Suppressor macrophage (primary cell): ENCODE measurements at places on chromosomes 16 and 17.

DNA sequence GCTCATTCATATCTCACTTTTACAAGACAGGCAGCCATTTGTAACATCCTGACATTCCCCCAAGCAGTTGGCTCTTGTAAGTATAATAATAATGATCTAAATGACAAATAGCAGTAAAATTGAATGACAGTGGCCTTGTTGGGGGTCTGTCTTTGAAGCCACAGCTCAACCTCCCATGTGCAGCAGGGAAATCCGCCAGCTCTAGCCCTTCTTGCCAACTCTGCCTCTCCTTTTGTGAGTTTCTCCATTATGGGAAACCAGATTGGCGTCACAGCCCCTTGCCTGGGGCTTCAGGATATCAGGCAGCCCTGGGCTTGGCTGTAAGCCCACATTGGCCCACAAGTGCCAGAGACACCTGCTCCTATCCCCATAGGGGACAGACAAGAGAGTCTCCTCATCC lies 70.4 kb upstream of the CACNG5 start:
- no peak for DNase-seq

GRCh38 chr17:40480501-40481003 lies 20.9 kb downstream of the TNS4 start:
- DNase-seq: peak; percentile 23

GRCh38 chr17:39134878-39135277 lies 16.6 kb downstream of the PLXDC1 start:
- DNase-seq: no peak

DNA sequence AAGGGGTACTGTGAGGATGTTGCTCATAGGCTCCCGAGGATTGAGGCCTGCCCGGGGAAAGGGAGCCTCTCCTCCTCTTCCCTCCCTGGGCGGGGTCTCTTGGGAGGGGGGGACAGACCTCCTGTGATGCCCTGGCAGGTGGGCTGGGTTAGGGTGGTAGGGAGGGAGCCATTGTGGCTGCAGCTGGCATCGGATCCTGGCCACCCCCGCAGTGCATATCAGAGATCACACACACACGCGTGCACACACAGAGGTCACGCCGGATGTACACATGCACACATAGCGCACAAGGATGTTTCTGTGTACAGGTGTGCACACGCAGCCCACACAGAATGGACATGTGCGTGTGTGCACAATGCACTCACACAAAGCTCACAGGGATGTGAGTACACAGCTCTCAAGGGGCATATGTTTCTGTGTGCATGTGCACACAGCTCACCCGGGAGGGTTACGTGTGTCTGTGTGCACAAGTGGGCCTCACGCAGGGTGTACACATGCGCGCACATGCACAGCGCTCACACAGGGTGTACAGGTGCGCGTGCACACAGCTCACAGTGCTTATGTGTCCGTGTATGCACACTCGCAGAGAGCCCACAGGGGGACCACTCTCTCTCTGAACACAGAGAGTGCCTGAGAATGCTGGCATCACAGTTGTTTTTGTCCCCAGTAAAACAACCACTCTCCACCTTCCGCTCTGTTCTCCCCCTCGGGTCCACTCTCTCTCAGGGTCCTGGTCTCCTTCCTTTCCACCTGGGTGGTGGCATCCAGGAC lies 2.4 kb downstream of the GJD3 start:
- no peak for DNase-seq

DNA sequence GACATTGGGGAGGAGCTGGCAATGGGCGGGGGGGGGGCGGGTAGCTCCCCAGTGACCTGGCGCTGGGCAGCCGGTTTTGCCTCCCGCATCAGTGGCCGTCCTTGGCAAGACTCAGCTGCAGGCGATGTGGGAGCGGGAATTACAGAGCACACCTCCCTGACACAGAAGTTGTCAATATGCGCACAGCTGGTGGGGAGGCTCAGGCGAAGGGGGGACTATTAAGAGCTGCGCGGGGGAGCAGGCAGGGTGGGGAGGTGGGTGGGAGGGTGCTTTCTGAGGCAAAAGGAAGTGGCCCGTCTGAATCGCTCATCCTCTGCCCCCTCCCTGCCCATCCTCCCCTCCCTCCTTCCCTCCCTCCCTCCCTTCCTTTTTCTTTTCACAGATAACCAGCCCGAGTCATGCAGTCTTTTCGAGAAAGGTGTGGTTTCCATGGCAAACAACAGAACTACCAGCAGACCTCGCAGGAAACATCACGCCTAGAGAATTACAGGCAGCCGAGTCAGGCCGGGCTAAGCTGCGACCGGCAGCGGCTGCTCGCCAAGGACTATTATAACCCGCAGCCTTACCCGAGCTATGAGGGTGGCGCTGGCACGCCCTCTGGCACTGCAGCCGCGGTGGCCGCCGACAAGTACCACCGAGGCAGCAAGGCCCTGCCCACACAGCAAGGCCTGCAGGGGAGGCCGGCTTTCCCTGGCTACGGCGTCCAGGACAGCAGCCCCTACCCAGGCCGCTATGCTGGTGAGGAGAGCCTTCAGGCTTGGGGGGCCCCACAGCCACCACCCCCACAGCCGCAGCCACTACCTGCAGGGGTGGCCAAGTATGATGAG lies 44.0 kb downstream of the SREBF1 start:
- DNase-seq: peak; percentile 6

DNA sequence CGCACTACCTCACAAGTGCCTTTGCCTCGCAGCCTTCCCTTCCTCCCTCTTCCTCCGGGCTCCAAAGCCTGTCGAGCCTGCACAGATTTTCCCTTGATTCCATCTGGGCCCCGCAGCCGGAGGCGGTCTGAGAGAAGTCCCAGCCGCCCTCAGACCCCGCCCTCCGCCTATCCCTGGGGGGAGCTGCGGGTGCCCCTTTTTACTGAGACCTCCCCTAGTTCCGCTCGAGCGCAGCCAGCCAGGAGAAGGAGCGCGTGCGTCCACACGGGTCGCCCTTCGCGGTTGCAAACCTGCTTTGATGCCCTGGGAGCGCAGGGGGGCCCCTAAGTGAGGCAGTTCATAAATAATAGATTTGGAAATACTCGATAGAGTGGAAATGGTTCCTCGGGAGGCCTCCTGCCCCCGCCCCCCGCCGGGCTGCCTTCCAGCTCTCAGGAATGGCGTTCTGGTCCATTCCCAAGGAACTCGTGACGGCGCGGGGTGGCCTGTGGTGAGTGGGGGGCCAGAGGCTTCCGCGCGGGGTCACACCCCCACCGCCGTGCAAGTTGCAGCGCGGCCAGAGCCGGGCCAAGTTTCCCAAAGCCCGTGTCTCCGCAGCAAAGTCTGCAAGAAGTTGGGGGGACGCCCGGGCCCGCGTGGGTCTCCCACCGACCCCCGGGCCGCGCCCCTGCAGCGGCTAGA lies 610 bp downstream of the C16orf74 start:
- DNase-seq: peak; percentile 31

DNA sequence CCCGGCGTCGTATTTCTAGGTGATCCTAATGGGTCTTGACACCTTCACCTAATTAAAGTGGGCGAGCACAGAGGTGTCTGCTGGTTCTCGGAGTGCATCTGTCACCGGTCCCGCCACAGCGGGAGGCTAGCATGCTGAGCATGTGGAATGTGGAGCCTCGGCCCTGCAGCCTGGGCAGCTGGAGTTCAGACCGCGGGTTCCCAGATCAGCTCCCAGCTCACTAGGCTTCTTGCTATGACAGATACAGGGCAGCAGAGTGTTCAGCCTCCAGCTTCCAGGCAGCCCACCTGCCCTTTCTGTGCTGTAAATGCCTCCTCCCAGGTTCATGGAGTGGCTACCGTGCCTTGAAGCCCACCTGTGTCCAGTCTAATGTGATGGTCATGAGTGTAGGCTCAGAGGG lies 166.7 kb downstream of the CPPED1 start:
- DNase-seq: no peak

GRCh38 chr17:68033636-68034451 lies 1.7 kb upstream of the KPNA2 start:
- no peak for DNase-seq

DNA sequence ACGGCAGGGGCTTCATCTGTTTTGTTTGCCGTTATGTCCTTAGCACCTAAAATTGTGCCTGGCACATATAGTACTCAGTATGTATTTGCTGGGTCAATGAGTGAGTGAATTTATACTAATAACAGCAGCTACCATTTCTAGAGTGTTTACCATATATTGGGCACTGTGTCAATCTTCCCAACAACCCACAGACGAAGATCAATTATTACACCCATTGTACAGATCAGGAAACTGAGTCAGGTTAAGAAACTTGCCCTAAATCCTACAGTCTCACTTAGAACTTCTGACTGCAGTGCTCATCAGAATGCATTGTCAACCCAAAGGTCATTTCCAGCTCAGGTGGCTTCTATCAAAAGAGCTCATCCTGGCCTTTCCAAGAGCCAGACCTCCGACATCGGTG lies 44.5 kb upstream of the MEOX1 start:
- no peak for DNase-seq

DNA sequence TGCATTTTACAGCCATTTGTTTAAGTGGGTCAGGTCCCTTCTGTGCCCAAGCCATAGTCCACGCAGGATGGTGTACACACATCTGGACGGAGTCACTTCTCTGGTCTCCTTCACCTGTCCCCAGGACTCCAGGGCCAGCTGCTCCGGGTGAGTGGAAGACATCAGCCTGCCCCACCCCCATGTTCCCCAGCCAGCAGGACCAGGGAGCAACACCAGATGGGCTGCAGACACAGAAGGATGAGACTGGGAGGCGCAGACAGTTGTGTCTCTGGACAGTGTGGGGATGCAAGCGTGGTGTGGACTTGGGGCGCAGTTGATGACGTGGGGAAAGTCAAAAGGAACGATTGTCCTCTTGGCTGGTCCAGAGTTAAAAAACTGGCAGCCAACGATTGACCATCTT lies 24.6 kb upstream of the WFDC1 start:
- no peak for DNase-seq

DNA sequence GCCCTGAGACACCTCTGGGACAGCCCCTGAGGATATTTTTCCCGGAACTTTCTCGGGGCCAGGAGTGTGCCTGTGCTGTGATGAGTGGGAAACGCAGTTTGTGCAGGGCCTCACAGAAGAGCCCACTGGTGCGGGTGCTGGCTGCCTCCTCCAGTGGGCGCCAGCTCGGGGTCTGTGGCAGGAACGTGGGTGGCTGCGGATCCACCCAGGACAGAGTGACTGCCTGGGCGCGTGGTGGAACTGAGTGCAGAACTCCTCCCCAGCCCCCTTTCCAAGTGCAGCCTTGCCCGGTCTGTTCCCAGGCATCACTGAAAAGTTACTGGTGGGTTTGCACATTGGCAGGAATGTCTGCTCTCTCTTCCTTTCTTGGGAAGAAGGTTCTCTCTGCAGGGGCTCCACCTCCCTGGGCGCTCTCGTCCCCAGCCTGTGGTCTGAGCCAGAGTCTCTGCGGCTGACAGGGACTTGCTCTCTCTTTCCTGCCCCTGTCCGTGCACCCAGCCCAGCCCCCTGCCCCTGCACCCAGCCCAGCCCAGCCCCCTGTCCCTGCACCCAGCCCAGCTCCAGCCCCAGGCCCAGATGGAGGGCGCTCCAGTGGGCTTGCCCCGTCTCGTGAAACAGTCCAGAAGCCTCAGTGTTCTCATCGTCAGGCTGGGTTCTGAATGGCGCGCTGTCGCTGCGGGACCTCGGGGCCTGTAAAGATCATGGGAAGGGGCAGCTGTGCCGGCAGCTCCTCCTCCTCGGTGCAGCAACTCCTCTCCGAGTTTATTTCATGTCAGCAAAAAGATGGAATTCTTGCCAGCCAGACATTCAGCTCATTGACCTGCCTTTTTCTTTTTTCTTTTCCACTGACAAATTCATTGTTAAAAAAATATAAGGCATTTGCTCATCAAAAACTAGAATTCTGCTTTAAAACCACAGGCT lies 117.5 kb downstream of the BANP start:
- no peak for DNase-seq

DNA sequence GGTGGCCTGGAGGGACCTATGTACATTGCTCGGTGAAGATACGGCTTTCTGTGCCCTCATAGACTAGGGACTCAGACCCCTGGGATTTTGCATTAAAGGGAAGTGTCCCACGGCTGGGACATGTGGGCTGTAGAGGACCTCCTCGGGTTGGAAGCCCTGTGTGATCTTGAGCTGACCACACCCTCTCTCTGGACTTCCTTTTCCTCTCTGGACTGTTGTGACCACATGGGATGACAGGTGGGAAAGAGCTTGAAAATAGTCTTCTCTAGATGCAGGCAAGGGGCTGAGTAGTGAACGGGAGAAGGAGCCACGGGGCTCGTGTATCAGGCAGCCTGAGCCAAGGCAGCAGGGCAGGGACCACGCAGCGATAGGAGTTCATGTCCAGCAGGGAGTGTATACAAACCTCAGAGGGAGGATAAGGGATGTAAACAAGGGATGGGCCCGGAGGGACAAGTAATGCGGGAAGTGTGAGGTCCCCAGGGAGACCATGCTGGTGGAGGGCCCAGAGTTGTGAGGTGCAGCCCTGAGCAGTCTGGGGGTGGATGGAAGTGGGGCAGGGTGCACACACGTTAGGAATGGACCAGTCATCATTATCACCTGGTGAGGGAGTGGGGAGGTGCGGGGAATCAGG lies 4.5 kb upstream of the SLC4A1 start:
- DNase-seq: peak; percentile 7

GRCh38 chr16:57994778-57995177 lies 5.7 kb downstream of the ZNF319 start:
- peak; percentile 70 for DNase-seq

- DNase-seq: no peak
Measured at GRCh38 chr16:70682239-70683145, 3.4 kb downstream of the MTSS2 start.

- no peak for DNase-seq
Measured at GRCh38 chr16:19784183-19784736, 66.2 kb downstream of the IQCK start.

DNA sequence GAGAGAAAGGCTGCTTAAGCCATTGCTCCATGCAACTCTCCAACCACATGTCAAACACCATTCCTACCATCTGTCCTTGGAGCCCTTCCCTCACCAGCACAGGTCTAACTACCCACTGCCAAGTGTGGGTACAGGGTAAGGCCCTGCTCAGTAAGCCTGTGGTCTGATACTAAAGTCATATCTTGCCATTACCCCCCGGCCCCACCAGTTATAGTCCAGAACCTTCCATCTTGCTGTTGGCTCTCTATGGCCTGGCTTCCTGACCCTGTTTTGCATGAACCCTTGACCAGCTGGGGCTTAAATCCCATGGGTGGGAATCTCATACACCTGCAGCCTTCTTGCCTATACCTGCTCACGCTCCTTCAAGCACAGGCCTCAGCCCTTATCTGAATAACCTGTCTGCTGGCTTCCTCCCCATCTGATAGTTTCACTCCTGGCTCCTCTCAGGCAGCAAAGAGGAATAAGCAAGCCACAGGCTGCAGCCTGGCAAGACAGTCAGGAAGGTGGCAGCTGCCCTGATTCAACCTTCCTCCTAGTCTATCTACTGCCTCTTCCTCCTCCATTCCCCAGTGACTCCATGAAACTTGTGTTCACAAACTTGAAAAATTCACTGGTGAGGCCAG lies 64.1 kb downstream of the ZFHX3 start:
- no peak for DNase-seq

GRCh38 chr16:54443839-54444238 lies 157.3 kb upstream of the IRX3 start:
- DNase-seq: no peak

DNA sequence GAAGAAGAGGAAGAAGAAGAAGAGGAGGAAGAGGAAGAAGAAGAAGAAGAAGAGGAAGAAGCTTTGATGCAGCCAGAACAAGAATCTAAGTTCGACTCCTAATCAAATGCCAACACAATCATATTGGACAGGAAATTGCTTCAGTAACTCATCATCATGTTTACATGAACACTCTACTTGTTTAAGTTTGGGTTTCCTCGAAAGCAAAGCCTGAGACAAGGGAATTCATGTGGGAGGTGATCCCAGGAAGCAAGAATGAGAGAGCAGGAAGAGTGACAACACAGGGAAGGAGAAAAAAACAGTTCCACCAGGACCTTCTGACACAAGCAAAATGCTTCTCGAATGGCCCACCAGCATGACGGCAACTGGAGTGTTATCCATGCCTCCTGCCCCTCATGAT lies 279.0 kb downstream of the PMP22 start:
- no peak for DNase-seq

GRCh38 chr17:19760746-19761145 lies 12.6 kb upstream of the ALDH3A1 start:
- peak; percentile 89 for DNase-seq
